ENCODE measurements at places on chromosomes 1 and 21.
A peak's percentile ranks its signal among the peaks of the same experiment; 100 is the strongest.

DNA sequence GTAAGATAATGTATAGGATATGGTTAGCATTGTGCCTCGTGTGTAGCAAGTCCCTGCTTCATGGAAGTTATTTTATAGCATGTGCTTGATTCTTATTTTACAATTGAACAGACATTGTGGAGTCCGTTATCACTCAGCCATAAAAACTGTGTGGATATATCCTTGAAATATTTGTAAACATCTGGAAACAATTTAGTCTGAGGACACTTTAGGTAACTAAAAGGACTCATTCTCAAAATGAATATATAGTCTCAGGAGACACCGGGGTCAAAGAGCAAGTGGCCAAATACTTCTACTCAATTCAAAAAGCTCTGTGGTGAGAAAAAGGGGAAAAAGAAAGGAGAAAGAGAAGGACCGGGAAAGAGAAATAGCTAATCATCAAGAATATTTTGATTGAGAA lies 23.7 kb downstream of the PRRX1 start:
- DNase-seq: no peak

- no peak for DNase-seq
Measured at GRCh38 chr1:151809985-151810556, 4.9 kb upstream of the LINGO4 start.

DNA sequence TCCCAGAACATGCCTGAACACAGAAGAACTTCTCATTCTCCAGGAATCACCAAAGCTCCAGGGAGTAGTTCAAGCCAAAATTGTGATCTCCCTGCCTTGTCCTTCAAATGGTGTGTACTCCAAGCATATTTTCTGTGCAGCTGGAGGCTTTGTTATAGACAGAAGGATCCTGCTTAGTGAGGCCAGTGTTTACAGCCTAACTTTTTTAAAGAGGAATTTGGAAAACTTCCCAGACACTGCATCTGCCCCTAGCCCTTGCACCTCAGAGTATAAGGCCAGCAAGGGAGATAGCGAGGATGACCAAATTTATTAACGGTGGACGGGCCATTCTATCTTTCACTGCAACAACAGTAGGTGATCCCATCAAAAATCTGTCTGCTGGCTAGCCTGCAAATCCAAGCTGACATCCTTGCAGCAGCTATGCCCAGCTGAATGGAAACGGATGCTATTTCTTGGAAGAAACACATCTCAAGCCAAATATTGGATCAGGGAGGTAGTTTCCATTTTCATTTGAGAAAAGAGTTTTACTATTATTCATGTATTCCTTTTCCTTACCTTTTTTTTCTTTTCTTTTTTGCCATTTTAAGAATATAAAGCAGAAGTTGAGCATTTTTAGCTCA lies 249.8 kb downstream of the USH2A start:
- DNase-seq: no peak

- DNase-seq: no peak
Measured at GRCh38 chr1:66695116-66695515, 57.1 kb upstream of the DYNLT5 start.

- no peak for DNase-seq
Measured at GRCh38 chr1:231708394-231708793, 81.8 kb downstream of the DISC1 start.

GRCh38 chr1:32341186-32341757 lies 5.2 kb upstream of the MARCKSL1 start:
- no peak for DNase-seq

DNA sequence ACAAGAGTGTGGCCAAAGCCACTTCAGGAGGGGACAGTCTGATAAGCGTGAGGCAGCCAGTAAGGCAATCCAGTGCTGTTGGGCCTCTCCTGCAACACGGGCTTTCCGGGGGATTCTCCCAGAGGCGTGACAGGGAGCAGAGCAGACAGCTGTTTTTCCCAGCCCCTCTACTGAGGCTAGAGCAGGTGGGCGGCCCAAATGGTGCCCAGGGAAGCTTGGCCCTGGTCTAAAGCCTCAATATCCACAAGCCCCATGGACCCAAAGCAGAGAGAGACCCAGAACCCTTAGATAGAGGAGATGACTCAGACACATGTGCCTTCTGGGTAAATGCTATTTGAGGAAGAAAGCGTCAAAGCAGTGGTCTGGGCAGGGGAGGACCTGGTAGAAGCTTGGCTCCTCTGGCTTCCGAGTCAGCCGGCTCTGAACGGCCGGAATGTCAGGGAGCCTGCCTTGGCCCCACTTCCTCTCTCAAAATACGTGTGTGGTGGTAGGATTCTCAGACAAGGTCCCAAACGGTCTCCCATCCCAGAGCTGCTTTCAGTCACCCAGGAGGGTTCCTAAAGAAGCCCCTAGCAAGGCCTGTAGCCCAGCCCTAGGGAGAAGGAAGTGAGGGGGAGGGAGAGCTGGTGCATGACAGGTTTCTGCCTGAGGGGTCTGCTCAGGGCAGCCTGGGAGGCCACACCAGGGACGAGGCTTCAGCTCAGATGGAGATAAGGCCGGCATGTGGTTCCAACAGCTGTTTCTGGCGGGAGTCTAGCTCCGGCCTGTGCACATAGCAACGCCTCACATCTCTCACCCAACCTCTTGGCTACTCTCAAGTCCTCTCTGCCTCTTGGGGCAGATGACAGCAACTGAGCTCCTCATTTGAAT lies 28.8 kb downstream of the PIK3C2B start:
- no peak for DNase-seq

- DNase-seq: no peak
Measured at GRCh38 chr1:165143437-165144065, 213.0 kb downstream of the LMX1A start.

- DNase-seq: no peak
Measured at GRCh38 chr1:77889671-77890070, 1.2 kb downstream of the NEXN start.

DNA sequence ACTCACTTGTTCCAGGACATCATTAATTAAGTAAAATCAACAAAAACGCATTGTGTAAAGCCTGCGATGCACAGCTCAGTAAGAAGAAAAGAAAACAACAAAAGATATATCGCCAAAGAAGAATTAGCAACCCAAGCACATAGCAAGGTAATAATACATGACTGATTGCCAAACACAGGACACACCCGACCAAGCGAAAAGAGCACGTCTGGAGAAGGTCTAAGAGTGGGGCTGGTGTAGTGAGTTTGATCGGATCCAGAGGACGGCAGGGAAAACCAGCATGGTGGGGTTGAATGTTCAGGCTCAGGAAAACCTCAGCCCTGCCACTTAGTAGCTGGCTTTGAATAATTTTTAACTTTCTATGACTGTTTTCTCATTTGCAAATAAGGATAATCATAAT lies 69.8 kb downstream of the JAK1 start:
- DNase-seq: no peak

DNA sequence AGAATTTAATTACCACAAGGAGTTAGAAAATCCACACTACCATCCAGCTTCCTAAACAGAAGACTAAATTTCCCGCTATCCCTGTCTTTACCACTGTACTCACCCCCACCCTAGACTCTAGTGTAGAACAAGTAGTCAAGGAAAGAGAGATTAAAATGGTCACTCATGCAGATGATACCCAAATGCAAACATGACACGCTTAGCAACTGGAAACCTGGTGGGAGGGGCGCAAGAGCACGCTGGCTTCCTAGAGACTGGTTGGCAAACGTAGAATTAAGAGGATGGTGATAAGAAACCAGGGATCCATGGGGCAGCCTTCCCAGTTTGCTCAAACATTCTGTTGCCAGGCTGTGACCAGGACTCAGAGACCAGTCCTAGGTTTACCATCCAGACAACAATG lies 9.9 kb upstream of the LDLRAD1 start:
- peak; percentile 13 for DNase-seq

DNA sequence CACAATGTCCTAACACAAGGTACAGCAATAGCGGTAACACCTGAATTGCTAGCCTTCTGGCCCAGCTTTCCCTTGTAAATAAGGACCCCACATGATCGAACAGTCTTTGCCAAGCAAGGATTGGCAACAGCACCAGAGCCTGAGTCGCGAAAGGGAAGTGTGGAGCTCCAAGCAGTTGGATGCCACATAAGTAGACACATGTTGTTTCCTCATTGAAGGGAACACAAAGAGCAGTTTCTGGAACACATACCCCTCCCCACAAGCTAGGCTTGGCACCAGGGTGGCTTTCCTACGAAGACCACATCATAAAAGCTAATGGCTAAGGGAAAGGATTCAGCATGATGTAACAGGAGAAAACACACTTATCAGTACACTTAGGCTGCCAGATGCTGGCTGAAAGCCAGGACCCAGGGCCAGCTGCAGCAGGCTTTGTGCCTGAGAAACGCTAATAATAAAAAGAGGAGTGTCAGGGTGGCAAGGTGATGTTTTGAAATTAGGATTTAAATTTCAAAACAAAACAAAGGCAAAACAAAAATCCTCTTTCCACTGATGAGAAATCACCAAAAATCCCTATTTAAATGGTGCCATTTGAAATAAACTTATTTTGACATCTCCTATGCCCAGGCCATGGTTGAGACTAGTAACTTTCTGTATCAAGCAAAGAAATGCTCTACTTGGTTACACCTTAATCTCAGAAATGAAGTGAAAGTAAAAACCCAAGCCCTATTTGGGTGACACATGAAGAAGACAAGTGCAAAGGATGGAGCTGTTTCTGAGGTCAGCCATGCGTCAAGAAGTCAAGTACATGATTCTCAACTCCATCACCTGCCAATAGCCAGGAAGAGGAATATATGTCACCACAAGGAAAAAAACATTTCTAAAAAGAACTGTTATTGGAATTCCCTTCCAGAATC lies 11.9 kb upstream of the CPLANE2 start:
- DNase-seq: no peak

DNA sequence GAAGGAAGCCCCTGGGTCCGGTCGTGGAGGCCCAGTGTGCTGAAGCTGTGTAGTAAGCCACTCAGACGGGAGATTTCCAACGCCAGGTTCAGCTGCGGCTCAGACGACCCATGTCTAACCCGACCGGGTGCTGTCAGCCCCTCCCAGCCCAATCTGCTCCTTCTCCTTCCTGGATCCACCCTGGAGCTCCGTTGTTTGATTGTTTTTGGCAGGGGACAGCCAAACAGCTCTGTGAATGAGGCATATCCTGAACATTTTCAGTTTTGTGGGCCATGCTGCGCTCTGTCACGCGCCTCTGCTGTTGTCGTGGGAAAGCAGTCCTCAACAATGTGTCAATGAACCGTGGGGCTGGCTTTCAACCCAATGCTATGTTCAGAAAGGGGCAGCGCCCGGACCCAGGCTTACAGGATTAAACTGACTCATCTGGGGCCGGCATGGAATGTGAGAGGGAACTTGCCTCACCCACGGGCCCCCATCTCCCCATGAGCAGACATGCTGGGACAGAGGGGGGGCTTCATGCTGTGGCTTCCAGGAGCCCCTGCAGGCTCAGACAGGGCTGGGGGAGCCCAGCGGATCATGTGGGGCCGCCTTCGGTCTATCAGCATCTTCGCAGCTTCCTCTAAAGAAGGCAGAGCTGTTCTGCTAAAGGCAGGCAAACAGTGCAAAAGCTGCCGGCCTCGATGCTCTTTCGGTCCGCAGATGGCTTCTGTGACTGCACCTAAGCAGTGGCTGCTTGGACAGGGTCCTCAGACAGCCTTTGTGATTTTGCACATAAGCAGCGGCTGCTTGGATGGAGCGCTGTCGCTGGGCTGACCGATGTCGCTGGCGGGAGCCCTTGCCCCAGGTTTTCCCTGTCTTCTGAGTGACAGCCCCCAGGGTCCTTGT lies 101.7 kb downstream of the RIPK4 start:
- no peak for DNase-seq

GRCh38 chr1:6475381-6476133 lies 9.6 kb upstream of the TNFRSF25 start:
- peak; percentile 91 for DNase-seq

DNA sequence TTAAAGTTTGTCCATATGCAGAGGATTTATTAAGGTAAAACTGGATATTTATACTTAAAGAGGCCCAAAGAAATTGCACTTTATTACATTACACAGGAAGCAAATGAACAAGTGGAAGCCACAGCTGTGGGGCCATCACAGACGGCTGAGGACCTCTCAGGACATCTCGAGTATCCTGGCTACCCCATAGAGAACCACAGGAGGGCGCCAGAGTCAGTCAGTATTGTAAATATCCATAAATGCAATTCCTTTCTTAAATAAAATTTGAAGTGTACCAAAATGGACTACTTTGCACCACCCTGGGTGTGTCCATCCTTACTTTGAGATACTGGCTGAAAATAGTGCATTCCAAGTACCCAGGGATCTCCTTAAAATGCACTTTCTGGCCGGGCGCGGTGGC lies 257.2 kb downstream of the MRPL39 start:
- DNase-seq: no peak

DNA sequence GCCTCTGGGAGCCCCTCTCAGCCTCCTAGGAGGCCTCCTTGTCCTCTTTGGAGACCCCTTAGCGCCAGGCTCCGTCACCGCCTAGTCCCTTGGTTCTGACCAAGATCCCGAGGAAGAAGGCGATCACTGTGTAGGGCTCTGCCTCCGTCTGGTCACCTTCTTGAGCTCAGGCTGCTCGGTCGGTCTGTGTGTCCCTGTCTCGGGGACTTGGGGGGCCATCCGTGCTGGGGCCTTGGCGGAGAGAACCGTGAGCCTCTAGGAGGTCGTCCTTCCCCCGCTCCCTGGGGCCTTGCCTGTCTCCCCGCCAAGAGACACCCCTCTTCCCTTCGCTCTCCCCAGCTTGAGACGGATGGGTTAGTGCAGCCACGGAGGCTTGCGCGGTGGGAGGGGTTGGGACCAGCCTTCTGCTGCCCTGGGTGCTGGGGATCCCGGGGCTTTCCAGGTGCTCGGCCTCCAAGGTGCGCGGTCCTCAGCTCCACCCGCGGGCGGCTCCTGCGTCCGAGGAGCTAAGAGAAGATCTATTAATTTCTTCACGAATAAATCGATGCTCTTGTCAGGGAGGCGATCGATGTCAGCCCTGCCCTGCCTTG lies 701 bp upstream of the INSRR start:
- no peak for DNase-seq

DNA sequence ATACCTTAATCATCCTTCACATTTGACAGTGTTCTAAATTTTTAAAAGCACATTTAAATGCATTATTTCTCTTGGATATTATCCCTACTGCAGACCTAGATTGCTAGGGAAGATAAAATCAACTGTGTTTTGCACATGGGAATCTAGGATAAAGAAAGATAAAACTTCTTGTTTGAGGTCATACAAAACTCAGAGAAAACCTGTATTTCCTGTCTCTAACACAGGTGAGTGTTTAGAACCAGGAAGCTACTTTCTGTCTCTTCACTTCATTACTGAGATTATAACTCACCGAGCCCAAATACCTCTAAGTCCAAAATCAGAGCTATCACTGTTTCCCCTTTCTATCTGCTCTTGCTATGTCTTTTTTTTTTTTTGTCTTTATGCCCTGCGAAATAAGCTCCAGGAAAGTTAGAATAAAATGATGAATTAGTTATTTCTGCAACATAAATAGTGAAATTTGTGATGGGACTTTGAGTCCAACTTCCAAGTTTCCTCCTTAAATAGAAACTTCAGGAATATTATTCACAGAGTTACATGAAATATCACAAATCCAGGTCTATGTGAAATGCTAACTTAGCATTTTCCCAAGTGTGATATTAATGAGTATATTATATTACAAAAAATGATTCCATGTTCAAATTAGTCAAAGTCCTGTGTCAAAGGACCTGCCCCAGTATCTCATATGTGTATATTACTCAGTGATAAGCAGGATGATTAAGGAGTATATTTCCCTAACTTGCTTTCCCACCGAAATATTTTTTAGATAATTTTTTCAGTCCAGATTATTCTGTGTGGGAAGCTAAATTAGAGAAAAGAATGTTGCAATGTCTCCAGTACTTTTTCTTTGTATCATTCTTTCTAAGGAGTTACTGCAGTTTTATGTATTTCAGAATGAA lies 226.4 kb downstream of the PLA2G4A start:
- no peak for DNase-seq

Data from activated CD8-positive, alpha-beta memory T cell treated with anti-CD3 and anti-CD28 coated beads for 24 hours (primary cell).